ENCODE measurements at places on chromosomes 5 and 9.
A peak's percentile ranks its signal among the peaks of the same experiment; 100 is the strongest.

DNA sequence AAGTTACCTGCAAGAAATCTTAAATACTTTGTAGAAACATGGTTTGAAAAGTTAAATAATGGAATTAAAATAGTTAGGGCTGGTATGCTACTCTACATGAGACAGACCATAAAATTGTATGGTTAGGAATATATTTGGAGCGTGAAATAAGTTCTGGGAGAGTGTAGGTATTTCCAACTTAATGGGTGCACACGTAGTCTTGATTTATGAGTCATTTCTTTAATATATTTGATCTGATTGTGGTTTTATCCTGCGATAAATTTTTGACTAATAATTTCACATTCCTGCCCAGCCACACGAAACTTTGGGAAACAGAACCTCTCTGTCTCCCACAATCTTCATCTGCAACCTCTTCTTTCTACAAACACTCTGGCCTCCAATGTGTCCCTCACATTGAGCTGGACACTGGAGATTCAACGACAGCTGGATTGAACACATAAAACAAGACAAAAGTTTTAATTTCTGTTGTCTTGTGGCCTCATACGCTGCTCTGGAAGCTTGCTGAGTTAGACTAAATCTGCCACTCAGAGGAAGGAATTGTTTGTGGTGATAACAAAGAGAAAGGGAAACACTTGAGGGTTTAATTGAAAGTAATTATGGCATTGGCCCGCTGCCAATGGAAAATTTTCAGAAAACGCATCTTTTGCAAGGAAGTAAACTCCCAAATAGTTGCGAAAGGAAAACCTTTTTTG, 201.8 kb upstream of the ZNF608 start:
- no peak for DNase-seq

DNA sequence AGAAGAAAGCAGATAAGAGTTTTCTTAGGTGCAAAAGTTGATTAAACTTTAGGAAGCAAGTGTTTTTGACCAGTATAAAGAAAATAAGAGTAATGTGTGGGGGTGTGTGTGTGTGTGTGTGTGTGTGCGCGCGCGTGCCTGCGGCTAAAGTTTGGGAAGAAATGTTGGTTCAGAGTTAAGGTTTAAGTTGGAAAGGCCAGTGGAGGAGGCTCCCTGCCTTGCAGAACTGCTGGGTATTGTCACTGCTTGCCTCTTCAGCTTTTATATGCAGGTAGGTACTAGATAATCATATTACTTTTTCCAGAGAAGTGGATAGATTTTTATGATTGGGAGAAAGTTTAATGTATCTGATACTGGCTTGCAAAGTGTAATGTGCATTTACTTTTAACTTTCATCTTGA, 2.0 kb downstream of the PIK3R1 start:
- DNase-seq, result no peak

DNA sequence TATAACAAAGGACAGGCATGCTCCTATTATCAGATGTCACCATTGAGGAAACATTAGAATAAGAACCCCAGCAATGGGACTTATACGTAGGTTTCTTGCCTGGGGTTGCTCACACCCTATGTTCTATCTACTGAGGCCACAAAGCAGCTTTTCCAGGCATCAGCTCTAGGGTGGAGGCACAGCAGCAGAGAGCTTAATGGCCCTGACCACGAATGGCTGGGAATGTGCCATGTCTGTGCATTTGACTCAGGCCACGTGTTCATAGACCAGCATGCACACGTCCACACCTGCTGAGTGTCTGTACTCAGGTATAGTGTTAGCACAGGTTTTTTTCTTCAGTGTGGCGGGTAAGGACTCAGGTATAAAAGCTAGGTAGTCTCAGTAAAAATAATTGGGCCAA, 129.4 kb downstream of the AOPEP start:
- no peak for DNase-seq

- no peak for DNase-seq
Observed at GRCh38 chr9:129419382-129419899, 201.5 kb downstream of the C9orf50 start.

DNA sequence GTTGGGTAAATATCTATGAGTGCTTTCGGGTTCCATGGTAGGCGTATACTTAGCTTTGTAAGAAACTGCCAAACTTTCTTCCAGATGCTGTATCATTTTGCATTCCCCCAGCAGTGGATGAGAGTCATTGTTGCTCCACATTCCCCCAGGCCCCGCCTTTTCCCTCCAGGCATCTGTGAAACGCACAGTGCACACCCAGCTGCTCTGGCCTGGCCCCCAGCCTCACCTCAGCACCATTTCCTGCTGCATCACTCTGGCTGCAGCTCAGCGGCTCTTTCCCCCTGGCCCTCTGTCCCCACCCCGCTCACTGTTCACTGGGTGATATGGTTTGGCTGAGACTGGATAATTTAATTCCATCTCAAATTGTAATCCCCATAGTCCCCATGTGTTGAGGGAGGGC, 76.6 kb upstream of the SPTLC1 start:
- no peak for DNase-seq

GRCh38 chr5:3324421-3325101, 271.1 kb upstream of the IRX1 start:
- DNase-seq, result no peak

- no peak for DNase-seq
Observed at GRCh38 chr5:134506054-134507039, 19.1 kb upstream of the JADE2 start.

GRCh38 chr9:134585746-134586706, 55.6 kb upstream of the COL5A1 start:
- no peak for DNase-seq

DNA sequence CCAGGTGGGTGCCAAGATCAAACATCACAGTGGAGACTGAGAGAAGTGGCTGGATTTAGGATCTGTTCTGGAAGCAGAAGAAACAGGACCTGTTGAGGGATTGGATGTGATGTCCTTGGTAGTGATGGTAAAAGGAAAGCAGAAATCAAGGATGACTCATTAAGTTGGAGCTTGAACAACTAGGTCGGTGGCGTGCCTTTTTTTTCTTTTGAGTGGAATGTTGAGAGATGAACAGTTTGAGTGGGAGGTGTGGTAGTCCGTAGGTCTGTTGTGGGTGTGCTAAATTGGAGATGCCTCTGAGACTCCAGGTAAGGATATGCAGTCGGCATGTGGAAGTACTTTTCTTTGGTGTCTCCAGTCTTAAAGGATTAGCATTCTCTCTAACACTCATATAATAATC, 92.1 kb upstream of the IL12B start:
- no peak for DNase-seq

DNA sequence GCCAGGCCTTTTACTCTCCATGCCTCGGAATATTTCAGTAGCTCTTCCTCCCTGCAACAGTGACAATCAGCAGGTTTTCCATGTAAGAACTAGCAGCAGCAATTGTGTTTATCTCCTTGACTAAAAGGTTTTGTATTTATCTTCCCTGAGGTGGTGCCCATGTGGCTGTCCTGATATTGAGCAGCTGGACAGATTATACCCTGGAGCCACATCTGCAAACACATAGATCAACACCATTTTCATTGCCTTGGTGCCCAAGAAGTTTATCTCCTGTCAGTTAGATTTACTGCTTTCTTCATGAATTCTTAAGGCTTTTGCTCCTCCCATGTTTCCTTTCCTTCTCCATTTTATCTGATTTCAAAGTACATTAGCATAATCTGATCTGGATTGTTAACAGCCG, 378.4 kb downstream of the SPATA31D1 start:
- DNase-seq, result no peak

- DNase-seq, result peak; percentile 25
Observed at GRCh38 chr9:91036826-91037510, 235.3 kb downstream of the SYK start.

- no peak for DNase-seq
Observed at GRCh38 chr5:126967808-126968466, 62.4 kb downstream of the MARCHF3 start.

GRCh38 chr5:24904981-24905517, 260.3 kb upstream of the CDH10 start:
- DNase-seq, result no peak

DNA sequence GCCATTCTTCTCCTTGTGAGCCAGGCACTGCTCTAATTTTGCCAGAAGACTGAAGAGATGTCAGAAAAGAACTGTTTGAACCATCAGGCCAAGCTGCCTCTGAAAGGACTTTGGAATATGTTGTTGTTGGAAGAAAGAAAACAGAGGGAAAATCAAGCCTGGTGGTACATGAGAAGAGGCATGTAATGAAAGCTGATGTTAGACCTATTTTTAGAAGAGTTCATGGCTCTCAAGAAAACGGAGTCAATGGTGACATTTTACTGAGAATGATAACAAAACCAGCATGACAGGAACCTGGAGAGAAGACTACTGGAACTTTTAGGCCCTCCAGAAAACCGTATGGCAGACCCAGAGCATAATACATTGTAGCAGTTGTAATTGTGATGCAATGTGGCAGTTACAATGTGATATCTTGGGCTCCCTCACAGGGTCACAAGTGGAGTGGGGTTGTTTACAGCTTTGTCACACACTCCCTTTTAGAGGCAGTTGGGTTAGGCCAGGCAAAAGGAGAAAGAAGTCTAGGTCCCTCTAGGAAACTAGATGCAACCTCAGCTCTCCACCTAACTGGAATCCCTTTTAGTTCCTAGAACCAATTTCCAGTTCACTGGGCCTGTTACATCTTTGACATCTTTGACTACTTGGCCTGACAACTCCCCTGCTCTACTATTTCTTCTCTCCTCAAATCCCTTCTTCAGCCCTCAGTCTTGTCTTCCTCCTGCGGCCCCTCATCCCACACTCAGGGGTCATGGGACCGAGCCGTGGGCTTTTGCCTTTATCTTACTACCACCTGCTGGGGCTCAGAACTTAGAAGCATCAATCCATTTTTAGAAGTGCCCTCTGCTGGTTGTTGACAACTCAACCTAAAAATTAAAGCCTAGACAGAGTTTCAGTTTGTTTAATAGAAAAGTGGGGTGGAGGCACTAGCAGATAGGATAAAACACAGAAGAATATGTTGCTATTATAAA, 61.2 kb upstream of the JAK2 start:
- no peak for DNase-seq

GRCh38 chr9:136098844-136099243, 3.8 kb upstream of the NACC2 start:
- DNase-seq, result no peak

GRCh38 chr9:130349398-130349797, 83.8 kb downstream of the HMCN2 start:
- DNase-seq, result no peak

DNA sequence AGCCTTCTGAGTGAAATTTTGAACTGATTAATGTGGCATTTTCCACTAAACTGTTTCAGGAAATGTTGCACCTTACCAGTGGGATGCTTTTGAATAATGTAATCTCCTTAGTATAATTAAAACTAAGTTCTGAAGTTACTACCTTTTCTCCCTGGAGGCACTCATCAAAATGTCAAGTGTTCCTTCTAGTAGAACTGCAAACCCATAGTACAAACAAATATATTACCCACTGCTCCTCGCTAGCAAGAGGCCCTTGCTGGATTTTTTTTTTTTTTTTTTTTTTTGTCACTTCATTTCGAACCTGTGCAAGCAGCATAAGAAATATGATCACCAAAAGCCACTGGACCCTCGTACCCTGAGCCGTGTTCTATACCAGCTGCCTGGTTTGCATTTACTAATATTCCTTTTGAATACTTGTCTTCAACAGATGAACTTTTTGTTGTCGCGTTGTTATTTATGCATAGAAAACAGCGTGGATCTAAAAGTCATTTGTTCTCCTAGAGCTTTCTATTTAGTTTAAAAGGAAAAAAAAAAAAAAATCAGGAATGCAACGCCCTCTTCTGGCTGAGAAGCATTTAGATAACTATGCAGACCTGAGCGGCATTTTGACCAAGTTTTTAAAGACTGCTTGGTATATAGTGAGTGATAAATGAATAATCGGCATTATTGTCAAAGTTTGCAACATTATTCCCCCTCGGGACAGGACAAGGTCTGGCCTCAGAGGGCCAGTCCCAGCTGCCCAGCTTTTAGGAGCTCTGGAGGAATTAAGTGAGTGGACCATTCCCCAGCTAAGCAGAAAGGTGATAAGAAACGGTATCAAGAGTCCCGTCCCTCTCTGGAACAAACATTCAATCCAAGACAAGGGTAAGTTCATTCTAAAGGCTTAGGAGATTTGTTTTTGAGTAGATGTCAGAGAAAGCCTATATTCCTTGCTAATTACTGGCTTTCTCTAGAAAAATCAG, 162.5 kb upstream of the KIF2A start:
- no peak for DNase-seq

GRCh38 chr9:98743329-98743728, 34.6 kb upstream of the GABBR2 start:
- DNase-seq, result no peak

DNA sequence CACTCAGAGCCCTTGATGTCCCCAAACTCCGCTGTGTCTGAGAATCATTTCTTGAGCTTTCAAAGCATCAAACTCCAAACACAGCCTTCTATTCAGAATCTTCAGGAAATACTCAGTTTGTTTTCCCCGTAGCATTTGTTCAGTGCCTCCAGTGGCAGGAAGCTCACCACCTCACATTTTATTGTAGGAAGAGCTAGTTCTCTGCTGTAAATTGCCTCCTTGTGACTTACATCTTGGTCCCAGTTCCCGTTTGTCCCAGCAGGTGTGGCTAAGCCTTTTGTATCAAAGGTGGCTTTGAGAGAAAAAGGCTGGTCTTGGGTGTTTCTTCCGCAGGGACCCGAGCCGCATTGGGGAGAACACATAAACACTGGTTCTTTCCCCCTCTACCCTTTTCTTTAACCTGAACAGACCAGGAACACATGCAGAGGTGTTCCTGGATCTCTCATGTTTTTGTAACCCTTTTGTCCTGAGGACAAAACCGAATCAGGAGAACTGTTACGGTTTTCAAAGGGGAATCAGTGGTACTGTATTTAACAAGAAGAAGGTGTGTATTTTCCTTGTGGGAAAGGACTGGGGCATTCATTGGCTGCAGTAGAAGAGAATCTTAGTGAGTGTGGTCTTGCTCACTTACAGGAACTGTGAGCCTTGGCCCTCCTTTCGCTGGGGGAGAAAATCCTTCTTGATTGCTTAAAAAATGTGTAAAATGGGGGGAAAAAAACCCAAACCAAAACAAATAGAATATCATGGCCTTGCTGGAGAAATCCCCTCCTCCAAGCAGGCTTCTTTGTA, 1.9 kb downstream of the OSMR start:
- DNase-seq, result no peak

DNA sequence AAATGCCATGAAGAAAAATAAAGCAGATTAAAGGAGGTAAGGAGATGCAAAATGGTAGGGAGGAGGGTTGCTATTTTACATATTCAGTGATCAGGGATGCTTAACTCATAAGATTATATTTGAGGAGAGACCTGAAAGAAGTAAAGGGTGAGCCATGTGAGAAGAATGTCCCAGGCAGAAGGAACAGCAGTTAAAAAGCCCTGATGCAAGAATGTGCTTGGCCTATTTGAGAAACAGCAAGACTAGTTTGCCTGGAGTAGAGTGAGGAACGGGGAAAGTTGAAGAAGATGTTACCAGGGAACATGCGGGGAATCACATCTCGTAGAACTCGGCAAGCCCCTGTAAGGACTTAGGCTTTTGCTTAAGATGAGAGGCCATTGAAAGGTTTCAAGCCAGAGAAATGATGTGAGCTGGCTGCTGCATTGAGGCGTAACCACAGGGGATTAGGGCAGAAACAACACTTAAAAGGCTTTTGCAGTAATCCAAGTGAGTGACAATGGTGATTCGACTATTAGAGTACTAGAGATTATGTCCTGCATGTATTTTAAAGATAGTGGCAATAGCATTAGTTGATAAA, 198.7 kb downstream of the VPS13A start:
- no peak for DNase-seq

- DNase-seq, result no peak
Observed at GRCh38 chr5:52453176-52453575, 334.5 kb upstream of the ITGA1 start.

GRCh38 chr5:114089259-114089658, 272.6 kb upstream of the KCNN2 start:
- DNase-seq, result no peak

GRCh38 chr5:125530833-125531615, 784.6 kb upstream of the ZNF608 start:
- DNase-seq, result no peak
